ENCODE measurements at places on chromosomes 13 and 19.

- peak; percentile 13 for DNase-seq
These were observed at the start of gene ALOX5AP for GRCh38 chr13:30735025-30735871. Gene ALOX5AP (plus strand): TSS chr13:30735543. CDS start chr13:30735606, 63 bp downstream.

DNA sequence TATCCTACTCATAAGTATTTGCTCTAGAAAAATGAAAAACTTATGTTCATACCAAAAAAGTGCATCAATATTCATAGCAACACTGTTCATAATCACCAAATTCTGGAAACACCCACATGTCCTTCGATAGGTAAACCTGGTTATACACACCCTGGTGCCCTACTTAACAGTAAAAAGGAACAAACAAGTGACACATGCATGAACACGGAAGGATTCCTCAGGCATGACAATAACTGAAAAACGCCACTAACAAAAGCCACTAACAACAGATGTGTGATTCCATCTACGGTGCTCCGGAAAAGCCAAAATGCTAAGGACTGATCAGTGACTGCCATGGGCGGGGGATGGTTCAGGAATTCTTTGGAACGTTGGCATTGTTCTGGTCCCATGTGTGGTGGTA is 65.5 kb downstream of the STK24 start:
- no peak for DNase-seq

GRCh38 chr19:2239771-2240770 is 3.4 kb downstream of the SF3A2 start:
- peak; percentile 33 for DNase-seq

GRCh38 chr19:46133777-46134241 is 9.3 kb upstream of the IGFL3 start:
- DNase-seq, result no peak

DNA sequence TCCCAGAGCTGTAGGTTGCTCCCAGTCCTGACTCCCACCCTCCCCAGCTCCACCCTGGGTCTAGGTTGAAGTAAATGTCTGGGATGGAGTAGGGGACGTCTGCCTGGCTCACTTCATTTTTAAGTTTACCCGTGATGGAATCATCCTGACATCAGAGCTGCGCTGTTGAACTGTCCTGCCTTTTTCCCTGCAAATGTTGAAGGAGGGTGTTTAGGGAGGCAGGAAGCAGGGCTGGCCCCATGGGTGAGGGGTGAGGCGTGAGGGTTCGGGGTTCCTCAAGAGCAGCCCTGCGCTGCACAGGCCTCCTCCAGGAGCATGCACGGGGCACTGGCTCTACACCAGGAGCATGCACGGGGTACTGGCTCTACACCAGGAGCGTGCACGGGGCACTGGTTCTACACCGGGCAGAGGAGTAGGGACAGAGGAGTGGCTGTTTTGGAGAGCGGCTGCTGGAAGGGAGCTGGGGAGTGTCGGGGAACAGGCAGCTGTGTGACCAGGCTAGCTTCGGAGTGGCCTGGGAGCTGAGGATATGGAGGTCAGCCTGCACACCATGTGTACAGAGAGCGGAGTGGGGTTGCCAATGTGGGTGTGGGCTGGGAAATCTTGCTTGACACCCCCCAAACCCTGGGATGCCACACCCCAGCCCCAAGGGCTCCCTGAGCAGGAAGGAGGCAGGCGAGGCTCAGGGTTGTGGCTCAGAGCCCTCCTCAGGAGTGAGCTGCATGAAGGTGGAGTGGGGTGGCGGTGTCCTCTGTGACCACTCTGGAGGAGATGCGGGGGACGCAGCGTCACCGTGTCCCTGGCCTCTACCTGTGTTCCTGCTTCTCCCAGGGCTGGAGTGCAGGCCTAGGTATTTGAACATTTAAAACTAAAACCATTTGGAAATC is 63.3 kb downstream of the GPR12 start:
- no peak for DNase-seq

GRCh38 chr13:19881641-19882040 is 18.2 kb upstream of the ZMYM5 start:
- no peak for DNase-seq

DNA sequence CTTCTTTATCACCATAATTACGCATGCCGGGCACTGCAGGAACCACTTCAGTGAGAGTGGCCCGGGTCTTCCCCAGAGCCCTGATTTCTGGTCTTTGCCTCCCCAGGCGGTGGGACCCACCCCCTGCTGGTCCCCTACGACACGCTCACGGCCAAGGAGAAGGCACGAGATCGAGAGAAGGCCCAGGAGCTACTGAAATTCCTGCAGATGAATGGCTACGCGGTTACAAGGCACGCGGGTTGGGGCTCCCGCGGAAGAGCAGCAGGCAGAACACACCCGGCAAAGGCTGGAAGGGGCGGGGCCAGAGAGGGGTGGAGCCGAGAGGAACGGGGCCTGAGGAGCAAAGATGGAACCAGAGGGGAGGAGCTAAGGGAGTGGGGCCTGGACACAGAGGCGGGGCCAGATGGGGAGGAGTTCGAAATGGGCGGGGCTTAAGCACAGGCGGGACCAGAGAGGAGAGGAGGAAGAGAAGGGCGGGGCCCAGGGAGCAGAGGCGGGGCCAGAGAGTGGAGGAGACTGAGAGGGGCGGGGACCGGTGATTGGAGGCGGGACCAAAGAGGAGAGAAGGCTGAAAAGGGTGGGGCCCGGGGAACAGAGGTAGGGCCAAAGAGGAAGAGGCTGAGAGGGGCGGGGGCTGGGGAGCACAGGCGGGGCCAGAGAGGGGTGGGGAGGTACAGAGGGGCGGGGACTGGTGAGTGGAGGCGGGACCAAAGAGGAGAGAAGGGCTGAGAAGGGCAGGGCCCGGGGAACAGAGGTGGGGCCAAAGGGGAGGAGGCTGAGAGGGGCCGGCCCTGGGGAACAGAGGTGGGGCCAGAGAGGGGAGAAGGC is 73.4 kb downstream of the RYR1 start:
- DNase-seq, result peak; percentile 78

- DNase-seq, result no peak
These were observed 83.1 kb downstream of the B3GLCT start for GRCh38 chr13:31282741-31283455.

- DNase-seq, result no peak
These were observed 193.9 kb downstream of the RBM26 start for GRCh38 chr13:79212064-79212619.

DNA sequence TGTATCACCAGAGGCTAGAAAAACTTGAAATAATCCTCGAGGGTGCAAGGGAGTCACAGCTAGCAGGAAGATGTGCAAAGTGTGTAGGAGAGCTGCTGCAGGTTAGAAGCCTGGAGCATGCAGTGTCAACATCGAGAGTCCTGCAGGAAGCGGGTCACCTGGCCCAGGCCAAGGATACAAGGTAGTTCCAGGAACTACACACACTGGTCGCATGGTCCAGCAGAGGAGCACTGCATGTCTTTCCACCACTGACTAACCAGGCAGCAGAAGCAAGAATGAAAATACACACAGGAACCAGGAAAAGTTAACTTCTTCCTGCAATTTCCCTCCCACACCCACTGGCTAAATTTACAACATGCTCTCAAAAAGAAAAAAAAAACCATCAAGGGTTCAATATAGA is 36.0 kb upstream of the MIR17HG start:
- DNase-seq, result no peak

DNA sequence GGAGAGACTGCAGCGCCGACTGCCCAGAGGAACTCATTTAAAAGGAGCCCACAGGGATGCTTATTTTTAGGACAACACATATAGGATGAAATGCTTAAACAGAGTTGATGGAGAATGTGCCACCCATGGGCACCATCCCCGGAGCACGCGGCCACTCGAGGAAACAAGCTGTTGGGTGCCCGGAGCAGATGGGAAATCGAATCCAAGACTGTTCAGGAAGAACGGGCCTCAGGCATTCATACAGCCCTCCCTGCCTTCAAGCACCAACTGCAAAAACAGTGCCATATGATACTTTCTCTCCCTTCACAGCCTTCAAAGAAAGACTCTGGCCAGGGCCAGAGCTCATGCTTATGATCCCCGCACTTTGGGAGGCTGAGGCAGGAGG is 40.2 kb downstream of the RAB20 start:
- no peak for DNase-seq

GRCh38 chr19:42230571-42230970 is 10.5 kb downstream of the ZNF526 start:
- DNase-seq, result no peak

- DNase-seq, result no peak
These were observed 104.4 kb downstream of the LHFPL6 start for GRCh38 chr13:39498471-39499114.

DNA sequence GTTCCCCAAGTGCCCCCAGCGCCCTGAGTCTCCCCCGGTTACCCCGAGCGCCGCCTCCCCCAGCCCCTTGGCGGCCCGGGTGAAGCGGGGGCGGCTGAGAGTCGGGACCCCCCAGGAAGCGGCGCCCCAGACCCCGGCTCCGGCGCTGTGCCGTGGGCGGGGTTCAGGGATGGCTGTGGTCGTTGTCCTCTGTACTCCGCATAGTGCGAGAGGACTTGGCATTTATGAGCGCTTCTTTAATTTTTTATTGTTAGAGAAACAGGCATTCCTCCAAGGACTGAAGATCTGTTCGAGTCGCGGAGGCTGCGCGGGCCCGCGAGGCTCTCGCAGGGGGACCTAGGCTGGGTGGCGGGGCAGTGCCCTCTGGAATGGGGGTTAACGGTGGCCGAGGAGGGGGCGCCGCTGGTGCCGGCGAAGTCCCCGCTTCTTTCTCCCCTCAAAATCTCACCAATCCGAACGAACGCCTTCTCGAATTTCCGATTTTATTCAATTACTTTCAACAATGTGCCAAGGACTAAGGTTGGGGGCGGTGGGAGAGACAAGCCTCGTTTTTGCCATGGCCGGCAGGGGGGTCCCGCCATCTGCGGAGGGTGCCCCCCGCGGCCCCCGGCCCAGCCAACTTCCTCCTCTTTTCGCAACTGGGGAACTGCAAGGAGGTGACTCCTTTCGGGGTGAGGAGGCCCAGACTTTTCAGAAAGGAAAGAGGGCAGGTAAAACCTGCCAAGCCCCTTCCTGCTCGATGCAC is 596 bp upstream of the GJB2 start:
- DNase-seq, result no peak

- DNase-seq, result no peak
These were observed 19.2 kb downstream of the HS6ST3 start for GRCh38 chr13:96109125-96109524.

DNA sequence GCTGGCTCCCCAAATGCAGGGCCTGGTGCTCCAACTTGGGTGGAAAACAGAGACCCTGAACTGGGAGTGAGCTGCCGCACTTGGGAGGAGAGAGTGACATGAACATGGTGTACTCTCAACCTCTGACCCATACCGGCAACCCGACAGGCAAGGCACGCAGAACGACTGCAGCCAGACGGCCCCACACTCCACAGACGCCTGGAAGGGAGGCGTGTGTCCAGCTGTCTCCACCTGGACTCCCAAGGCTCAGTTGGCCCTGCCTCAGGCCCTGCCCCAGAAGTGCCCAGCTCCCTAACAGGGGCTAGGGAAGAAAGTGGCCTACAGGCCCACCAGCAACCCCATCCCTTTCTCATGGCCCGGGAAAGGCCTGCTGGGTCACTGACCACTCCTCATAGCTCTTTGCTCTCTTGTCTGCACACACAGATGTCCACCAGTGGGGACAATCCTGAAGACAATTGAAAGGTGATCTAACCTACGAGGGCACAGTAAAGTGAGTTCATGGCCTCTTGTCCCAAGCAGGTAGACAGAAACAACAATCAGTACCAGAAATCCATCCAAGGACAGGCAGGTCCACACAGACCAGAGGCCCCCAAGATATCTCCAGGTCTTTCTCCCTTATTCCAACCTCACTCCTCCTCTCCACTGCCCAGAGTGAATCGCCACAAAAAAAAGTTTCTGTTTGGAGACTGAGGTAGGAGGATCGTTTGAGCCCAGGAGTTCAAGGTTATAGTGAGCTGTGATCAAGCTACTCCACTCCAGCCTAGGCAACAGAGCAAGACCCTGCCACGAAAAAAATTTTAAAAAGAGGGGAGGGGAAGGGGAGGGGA is 28.2 kb downstream of the ELL start:
- DNase-seq, result no peak

DNA sequence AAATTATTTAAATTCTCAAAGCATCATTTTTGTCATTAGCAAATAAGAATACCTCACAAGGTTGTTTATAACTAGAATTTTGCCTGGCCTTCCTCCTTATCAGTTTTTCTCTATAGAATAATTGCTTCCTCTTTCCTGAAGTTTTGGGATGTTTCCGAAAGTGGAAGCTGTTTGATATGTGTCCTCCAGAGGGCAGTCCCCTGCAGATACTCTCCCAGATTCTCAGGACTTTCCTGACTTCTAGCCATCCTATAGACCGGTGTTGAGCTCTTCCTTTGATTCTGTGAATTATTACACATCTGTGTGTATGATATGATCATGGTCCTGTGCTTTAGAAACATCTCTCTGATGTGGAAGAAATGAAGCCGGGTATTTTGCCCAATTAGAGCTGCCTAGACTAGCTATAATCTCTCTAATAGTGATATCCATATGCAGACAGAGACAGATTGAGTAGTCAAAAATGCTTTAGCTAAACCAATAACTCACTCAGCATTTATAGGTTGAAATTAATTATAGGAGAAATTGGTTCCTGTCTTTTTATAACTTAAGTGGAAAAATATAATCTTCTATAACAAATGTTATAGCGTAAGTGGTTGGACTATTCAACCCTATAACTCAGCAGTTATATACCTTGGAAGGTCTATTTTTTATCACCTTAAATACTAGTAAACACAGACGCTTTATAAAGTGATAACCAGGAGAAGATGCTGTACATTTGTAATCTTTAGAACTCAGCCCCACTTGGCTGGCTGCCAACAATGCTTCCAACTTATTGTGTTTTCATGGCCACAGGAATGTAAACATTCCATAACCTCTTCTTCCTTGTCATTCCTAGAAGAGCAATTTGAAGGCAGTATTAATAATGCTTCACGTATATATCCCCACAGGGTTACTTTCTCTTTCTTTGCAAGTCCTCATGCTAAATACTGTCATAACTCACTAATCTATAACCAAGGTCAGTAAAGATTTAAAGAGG is 201.0 kb upstream of the RXFP2 start:
- no peak for DNase-seq

DNA sequence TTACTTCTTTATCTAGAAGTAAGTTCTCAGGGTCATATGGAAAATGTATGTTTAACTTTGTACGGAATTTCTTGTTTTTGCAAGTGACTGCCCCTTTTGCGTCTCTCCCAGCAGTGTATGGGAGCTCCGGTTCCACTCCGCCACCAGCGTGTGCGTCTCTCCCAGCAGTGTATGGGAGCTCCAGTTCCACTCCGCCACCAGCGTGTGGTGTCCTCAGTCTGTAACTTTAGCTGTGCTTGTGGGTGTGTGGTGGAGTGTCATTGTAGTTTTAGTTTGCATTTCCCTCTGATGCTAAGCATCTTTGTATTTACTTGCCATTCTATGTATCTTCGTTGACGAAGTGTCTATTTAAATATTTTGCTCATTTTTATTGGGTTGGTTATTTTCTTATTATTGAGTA is 2.4 kb downstream of the CUL4A start:
- no peak for DNase-seq

- DNase-seq, result no peak
These were observed 46.5 kb downstream of the TMEM255B start for GRCh38 chr13:113805431-113806103.

- DNase-seq, result no peak
These were observed 111.4 kb upstream of the SOX1 start for GRCh38 chr13:111955412-111956065.
